Lung microvascular endothelial cell (primary cell): ENCODE measurements at places on chromosomes 16 and 17.

DNA sequence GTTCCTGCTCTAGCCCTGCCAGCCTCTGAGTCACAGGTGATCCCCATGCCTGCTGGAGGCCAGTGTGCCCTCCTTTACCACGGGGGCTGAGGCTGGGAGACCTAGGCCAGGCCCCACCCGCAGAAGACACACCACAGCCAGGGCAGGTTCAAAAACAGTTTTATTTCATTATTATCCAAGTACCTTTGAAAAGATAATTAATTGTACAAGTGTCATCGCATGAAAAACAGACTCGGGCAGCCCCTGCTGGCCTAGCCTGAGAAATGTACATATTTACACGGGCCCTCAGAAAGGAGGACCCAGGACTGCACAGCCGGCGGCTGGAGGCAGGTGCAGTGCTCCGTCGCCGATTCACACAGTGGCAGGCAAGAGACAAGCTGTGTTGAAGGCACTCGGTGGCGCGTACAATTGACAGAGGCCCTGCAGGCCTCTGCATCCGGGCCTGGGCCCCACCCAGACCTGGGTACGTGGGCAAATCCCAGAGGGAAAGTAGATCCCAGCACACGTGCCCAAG lies 4.4 kb downstream of the PDIA2 start:
- no peak for DNase-seq

GRCh38 chr17:10042589-10043244 lies 137.6 kb upstream of the RCVRN start:
- DNase-seq, result no peak

DNA sequence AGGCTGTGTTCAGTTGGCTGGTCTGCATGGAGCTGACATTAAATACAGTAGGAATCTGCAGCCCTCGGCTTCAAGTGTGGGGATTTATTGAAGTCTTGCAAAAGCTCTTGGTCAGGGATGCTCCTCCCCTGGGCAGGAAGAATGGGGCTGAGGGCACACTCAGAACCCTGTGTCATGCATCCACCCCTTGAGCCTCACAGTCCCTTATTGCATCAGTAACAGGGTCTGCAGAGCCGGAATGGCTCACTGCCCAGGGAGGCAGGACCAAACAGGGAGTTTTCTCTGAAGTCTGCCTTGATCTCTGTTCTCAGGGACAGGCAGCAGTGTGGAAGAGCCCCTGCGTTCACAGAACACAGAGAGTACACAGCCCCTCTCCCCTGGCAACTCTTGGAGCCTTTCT lies 216.8 kb downstream of the ENGASE start:
- DNase-seq, result no peak

DNA sequence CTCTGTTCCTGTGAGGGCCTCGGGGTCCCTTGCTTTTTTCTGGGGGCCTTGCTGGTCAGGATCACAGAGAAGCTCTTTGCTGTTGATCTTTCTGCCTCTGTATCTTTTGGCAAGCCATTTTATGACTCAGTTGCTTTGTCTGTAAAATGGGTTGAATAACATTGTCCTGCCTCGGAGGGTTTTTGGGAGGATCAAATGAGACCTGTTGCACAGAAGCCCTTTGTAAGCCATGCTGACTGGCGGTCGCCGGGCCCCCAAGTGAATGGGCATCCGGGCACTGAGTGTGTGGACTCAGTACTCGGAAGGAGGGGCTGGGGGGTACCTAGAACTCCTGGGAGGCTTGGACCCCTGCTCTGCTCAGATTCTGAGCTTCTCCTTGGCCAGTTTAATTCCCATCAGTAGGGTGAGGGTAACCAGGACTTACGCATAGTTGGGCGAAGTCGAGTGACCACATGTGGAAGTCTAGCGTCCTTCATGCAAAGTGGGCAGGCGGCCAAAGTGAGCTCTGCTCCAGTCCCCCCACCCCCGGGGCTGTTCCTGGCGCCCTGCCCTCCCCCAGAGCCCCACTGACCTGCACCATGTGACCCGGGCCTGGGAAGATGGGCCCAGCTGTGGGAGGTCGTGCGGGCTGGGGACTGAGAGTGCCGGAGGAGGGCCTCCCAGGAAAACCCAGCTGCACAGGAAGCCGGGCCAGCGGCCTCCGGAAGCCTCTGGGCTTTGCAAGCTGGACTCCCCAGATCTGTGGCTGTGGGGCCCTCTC lies 284.0 kb downstream of the SEC14L1 start:
- DNase-seq, result peak; percentile 92

GRCh38 chr17:16473044-16474011 lies 18.7 kb downstream of the LRRC75A start:
- no peak for DNase-seq

- peak; percentile 91 for DNase-seq
Measured at GRCh38 chr16:3444032-3444388, 530 bp downstream of the NAA60 start.

GRCh38 chr16:84212631-84213030 lies 21.7 kb downstream of the ADAD2 start:
- no peak for DNase-seq

GRCh38 chr17:57572062-57572461 lies 173.0 kb downstream of the CCDC182 start:
- no peak for DNase-seq

- DNase-seq, result peak; percentile 89
Measured at GRCh38 chr17:82351713-82352488, 7.1 kb upstream of the TEX19 start.

GRCh38 chr17:82212331-82213250 lies at the start of gene CCDC57:
Gene CCDC57, minus strand, starts transcription at chr17:82212842. Its CDS starts 10,898 bp downstream, at chr17:82201944.
- peak; percentile 86 for DNase-seq

DNA sequence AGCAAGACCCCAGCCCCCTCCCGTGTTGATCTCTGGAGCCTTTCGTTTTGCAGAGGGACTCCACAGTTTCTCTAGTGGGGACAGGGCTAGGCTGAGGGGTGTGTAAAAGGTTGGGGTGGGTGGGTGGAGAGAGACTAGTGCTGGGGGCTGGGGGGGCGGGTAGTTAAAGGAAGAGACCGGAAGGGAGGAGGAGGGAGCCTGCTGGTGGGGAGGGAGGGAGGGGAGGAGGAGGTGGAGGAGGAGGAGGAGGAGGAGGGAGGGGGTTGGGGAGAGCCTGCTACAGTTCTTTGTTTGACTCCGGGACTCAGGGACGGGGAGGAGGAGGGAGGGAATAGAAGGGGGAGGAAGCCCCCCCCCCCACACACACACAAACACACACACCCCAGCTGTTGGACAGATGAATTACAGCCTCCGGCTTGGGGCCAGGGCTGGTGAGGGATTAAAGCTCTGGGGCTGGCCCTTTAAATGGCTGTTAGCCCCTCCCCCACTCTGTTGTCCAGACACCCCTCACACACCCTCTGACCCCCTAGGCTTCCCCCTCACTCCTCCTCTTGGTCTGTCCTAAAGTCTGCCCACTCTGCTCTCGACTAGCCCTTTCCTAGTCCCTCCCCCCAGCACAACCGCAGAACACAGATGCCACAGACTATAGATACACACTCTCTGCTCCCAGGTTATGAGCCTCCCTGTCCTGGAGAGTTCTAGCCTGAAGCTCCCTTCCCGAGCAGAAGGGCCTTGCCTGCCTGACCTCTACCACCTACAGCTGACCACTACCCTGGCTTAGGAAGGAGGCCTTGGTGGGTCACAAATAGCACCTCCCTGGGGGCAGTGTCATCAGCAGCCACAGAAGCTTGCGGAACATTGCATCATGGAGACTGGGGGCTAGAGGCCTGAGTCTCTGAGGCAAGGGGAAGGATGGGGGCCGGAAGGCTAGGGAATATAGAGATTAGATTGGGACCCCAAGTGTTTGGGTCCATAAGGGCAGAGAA lies 4.4 kb downstream of the KDM6B start:
- DNase-seq, result peak; percentile 39

- DNase-seq, result no peak
Measured at GRCh38 chr17:2801841-2802240, 5.6 kb downstream of the RAP1GAP2 start.

GRCh38 chr16:24723663-24724062 lies 5.8 kb upstream of the TNRC6A start:
- no peak for DNase-seq
